ENCODE measurements at places on chromosomes 16 and 17.
A peak's percentile ranks its signal among the peaks of the same experiment; 100 is the strongest.

DNA sequence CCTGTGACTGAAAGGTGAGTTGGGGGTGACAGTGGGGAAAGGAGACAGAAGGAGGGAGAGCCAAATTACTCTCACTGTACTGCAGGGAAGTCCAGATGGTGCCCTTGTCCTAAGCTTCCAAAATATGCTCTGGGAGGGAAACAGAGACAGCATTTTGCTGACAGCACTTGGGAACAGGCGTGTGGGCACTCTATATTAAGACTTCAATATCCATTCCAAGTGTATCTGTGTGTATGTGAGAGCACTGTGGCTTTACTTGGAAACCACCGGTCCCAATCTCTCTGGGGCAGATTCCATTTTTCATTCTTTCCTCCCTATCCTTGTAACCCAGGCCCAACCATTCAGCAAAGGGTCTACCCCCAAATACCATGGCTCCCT lies 407.3 kb downstream of the UTP18 start:
- DNase-seq, result no peak

- no peak for DNase-seq
Observed at GRCh38 chr16:27118526-27118925, 51.8 kb downstream of the C16orf82 start.

- DNase-seq, result peak; percentile 23
Observed at GRCh38 chr16:31508706-31509195, 560 bp upstream of the RUSF1 start.

DNA sequence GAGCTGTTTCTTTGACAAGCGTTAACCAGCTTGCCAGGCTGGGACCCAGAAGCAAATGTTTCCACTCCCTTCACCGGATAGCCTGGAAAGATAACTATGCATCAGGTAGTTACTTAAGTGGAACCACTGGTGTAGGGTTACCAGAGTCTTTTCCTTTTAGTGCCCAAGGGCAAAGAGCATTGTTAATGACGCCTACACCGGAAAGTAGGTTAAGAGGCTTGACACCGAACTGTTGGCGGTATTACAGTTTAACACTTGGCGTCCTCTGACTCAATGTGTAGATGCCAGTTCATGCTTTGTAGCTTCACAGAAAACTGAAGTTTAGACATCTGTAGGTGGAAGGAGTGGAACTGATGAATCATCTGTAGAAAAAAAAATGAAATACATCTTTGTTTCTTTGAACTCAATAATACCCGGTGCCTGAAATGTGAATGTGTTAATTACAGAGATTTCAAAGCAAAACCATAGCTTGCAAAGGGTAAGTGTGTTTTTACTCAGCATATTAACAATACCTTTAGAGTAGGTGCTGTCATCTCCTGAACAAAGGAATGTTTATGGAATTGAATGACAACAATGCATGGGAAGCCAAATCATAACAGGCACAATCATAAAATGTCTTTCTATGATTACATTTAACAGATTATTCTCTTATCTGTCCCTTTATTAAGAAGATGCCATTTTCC lies 426.7 kb upstream of the SALL1 start:
- no peak for DNase-seq

GRCh38 chr16:54194334-54194743 lies 92.2 kb downstream of the IRX3 start:
- no peak for DNase-seq

GRCh38 chr17:17792551-17793377 lies 44.0 kb downstream of the SREBF1 start:
- DNase-seq, result peak; percentile 33

GRCh38 chr17:43599046-43599395 lies 52.9 kb upstream of the ETV4 start:
- DNase-seq, result no peak

GRCh38 chr17:7043497-7044198 lies at the start of gene SLC16A11:
SLC16A11 (minus strand) TSS chr17:7044092; CDS start chr17:7043513, 579 bp downstream.
- DNase-seq, result no peak

GRCh38 chr17:19378416-19379360 lies at the start of gene MAPK7:
MAPK7 (plus strand) TSS chr17:19378498; CDS start chr17:19378901, 403 bp downstream.
- no peak for DNase-seq

- DNase-seq, result no peak
Observed at GRCh38 chr16:85848986-85849385, 49.5 kb downstream of the COX4I1 start.

DNA sequence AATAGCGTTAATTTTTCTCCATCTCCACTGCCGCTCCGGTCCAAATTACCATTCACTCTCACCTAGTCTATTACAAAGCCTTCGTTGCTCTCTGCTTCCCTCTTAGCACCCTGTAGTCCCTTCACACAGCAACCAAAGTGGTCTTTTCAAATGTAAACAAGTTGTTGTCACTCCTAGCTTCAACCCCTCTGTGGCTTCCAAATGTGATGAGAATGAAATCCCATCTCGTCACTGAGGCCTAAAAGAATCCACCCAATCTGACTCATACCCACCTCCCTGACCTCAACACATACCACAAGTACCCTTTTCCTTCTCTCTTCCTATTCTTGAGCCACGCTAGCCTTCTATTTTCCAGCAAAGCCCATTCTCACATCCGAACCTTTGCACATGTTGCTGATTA lies 2.2 kb upstream of the PELP1 start:
- no peak for DNase-seq

GRCh38 chr17:79843816-79844800 lies 4.9 kb upstream of the CBX4 start:
- DNase-seq, result no peak

DNA sequence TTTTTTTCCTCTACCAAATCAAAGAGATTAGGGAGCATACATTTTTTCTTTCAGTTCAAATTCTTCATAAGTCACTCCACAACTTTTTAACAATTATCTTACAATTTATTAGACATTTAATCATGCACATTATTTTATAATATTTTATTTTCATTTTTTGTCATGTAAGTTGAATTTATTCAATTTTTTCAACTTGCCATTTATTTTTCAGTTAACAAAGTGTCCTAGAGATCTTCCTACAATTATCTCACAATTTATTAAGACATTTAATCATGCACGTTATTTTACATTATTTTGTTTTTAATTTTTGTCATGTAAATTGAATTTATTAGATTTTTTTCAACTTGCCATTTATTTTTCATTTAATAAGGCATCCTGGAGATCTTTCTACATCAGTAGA lies 16.2 kb downstream of the CACNG3 start:
- no peak for DNase-seq

DNA sequence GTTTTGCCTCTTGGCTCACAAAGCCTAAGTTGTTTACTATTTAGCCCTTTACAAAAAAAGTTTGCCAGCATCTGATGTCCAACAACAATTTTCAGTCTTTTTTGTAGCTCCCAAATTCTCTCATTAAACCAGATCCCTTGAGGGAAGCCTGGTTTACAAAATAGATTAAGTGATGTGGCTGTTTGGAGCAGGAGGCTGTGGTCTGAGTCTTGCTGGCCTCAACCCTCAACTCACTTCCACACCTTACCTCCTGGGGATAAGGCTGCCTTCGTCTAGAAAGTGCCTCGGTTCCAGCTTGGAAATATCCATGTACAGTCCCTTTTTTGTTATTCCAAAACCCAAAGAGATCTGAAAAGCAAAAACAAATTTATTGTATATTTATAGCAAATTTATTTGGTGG lies 138.4 kb downstream of the WWOX start:
- no peak for DNase-seq

DNA sequence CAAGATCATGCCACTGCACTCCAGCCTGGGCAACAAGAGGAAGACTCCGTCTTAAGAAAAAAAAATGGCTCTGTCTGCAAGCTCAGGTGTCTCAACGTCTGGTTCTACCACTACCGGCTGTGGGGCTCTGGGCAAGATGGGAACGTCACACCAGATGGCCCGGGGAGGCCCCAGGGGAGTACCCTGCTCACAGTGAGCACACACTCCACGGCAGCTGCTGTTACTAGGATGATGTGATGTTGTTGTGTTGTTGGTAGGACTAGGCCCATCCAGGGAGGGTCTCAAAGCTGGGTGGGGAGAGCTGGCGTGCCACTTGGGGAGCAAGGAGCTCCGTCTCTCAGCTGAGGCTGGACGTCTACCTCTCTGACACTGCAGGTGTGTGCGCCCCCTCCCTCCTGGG lies 9.4 kb upstream of the NPTX1 start:
- DNase-seq, result no peak
